ENCODE measurements at places on chromosomes 6 and 20.
A peak's percentile ranks its signal among the peaks of the same experiment; 100 is the strongest.

DNA sequence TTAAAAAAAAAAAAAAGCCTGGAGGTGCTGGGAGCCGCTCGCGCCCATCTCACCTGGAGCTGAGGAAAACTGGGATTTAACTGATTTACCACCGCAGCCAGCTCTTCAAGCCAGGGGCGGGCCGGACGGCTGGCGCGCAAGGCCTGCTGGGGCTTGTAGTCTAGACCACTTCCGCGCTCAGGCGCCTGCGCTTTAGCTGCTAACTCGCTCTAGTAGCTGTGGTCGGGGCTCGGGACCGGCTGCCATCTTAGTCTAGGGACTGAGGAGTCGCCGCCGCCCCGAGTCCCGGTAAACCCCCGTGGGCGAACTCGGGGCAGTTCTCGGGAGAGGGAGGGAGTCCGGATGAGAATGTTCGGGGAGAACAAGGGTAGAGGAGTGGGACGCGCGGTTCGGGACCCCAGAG lies at the start of gene ITCH:
TSS of gene ITCH (plus strand) at position 212 of the 403 bp plus-strand sequence. CDS start 30,539 bp downstream, outside the sequence.
- peak; percentile 95 for DNase-seq

GRCh38 chr20:39849171-39849570 lies 839.9 kb downstream of the MAFB start:
- no peak for DNase-seq

DNA sequence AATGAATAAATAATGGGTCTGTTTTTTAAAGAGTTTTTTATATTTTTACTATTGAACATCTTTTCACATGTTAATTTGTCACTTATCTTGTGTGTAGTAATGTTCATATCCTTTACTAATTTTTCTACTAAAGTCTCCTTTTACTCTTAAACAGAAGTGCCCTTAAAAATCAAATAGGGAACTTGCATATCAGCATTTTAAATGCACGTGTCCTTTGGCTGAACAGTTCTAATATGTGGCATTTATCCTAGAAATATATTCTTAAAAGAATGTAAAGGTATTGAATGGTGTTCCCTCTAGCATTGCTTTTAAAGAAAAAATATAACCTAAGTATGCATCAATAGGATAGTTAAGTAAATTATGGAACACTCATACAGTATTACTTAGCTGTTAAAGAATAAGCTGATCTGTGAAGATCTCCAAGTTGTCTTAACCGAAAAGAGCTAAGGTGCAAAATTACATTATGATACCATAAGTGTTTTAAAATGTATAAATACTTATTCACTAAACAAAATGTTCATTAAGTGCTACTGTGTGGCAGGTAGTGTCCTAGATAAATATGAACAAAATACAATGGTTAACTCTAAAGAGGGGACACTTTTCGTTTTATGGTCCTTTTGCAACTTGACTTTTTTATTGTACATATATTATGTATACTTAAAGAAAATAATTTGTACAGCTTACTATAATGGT lies 631 bp upstream of the PGBD1 start:
- no peak for DNase-seq

DNA sequence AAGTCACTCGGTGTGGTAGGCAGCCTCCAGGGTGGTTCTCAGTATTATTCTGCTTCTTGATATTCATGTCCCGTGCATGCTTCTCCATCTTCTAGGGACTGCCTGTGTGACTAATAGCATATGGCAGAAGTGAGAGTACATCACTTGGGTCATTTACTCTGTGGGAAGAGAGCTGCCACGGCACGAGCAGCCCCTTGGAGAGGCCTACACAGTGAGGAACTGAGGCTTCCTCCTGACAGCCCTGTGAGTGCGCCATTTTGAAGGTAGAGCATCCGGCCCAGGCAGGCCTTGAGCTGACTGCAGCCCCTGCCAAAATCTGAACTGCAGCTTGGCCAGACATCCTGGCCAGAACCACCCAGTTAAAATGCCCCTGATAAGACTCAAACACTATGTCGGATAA lies 17.3 kb upstream of the MCUR1 start:
- no peak for DNase-seq

- DNase-seq, result no peak
Measured at GRCh38 chr6:80959034-80959433, 793.4 kb downstream of the TENT5A start.

- DNase-seq, result no peak
Measured at GRCh38 chr6:149259753-149260152, 57.8 kb upstream of the TAB2 start.

DNA sequence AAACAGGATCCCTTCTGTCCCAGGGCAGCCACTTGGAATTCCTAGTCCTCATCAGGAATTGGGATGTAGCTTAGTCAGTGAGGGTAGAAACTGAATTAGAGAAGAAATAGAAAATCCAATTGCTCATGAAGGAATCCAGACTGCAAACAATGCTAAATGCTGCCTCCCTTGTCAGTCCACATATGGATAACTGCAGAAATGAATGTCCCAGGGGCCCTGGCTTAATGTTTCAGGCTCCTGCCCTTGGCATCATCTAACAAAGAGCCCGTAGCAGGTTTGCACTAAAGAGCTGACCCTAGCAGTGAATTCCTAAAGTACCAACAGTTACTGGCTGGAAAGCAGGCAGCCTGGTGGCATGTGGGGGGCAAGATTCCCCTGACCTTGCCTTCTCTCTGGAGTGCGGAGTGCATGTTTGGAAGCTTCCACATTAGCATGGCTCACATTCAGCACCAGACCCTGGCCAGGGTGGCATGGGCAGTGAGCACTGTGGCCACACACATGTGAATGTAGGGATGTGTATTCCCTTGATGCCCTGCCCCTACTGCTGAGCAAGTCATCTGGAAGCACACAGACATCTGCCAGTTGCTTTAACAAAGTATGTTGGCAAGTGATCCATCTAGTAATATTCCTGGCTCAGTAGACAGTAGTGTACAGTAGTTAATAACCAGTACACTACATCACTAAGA lies 394.5 kb downstream of the CDC5L start:
- no peak for DNase-seq

GRCh38 chr6:152503546-152503945 lies 133.6 kb downstream of the SYNE1 start:
- DNase-seq, result no peak

- DNase-seq, result no peak
Measured at GRCh38 chr6:43582911-43583310, 6.9 kb downstream of the POLH start.

DNA sequence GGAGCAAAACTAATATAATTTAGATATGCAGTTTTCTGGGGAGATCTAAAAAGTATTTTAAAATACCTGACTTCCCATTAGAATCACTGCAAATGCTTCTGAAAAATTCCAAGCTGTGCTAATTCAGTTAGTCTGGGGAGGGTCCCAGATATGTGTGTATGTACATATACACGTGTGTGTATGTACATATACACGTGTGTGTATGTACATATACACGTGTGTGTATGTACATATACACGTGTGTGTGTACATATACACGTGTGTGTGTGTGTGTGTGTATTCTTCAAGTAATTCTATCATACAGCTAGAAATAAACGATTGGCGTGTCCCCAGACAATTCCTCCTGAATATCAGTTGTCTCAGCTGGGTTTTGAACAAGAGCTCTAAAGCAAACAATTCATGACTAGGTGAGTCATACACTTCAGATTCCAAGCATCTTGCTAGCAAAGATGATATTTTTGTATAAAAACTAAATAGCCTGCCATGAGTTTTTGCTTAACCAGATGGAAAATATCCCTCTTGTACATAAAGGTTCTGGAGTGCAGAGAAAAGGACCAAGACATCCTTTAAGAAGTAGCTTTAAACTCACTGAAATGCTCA lies 58.2 kb downstream of the SPACA1 start:
- no peak for DNase-seq

GRCh38 chr6:24477070-24477469 lies 12.3 kb downstream of the GPLD1 start:
- DNase-seq, result no peak

DNA sequence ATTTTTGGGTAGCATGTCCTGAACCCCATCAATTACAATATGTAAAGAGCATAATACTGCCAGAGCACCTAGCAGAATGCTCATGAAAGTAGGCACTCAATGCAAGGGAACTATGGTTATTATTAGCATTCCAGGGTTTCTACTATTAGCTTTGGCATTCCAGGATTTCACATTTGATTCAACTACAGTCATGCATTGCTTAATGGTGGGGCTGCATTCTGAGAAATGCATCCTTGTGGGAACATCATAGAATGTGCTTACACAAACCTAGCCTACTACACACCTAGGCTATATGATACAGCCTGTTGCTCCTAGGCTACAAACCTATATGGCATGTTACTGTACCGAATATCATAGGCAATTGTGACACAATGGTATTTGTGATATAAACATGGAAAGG lies 247.8 kb downstream of the CD83 start:
- peak; percentile 7 for DNase-seq

DNA sequence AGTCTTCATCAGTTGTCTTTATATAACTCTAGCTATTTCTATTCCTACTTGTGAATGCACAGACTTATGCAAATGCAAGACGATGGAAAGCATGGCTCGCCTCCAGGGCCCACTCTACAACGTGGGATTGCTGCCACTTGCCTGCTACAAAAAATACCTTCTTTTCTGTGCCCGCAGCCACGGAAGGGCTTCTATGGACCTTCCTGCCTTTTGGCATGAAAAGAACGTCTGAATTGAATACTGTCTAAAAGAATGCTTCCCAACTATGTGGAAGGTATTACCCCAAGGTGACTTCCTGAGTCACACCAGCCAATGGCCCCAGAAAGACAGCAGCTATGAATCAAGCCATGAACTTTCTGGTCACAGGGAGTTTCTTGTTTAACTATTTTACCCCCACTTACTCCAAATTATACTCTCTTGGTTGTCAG lies 261.2 kb downstream of the HIVEP2 start:
- DNase-seq, result peak; percentile 82

DNA sequence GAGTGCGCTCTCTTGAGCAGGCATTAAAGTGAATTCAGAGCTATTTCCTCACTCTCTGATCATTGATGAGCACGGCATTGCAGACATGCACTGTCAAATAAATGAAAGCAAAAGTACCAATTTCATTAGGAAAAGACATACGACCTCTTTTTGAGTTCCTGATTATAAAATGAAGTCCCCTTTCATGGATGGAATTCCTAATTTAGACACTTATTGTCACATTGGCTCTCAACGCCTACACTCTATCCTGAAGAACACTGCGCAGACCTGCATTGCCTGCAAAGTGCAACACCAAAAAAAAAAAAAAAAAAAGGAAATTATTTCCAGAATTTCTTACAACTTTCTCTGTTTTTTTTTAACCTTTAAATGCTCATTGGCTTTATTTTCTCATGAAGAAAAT lies 1.6 kb downstream of the ADGRB3 start:
- no peak for DNase-seq

GRCh38 chr6:33064723-33065122 lies 8.7 kb downstream of the HLA-DPA1 start:
- DNase-seq, result no peak

- DNase-seq, result peak; percentile 44
Measured at GRCh38 chr6:37251211-37251780, 6.3 kb upstream of the TBC1D22B start.

- no peak for DNase-seq
Measured at GRCh38 chr6:149033454-149033853, 284.1 kb upstream of the TAB2 start.

DNA sequence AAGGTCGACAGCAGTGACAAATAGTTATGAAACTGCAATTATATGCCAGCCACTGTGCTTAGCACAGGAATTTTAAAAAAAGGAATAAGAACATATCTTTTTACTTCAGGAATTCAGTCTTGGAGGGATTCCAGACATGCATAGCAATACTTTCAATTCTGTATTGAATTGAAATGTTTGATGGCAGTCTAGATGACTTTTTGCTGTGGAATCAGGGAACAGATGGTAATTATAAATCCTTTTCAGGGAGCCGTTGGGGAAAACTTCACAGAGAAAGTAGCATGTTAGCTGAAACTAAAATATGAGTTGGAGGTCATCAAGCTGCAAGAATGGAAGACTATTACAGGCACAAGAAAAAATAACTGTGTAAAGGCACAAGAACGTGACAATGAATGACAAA lies 74.8 kb downstream of the IMPG1 start:
- DNase-seq, result no peak

DNA sequence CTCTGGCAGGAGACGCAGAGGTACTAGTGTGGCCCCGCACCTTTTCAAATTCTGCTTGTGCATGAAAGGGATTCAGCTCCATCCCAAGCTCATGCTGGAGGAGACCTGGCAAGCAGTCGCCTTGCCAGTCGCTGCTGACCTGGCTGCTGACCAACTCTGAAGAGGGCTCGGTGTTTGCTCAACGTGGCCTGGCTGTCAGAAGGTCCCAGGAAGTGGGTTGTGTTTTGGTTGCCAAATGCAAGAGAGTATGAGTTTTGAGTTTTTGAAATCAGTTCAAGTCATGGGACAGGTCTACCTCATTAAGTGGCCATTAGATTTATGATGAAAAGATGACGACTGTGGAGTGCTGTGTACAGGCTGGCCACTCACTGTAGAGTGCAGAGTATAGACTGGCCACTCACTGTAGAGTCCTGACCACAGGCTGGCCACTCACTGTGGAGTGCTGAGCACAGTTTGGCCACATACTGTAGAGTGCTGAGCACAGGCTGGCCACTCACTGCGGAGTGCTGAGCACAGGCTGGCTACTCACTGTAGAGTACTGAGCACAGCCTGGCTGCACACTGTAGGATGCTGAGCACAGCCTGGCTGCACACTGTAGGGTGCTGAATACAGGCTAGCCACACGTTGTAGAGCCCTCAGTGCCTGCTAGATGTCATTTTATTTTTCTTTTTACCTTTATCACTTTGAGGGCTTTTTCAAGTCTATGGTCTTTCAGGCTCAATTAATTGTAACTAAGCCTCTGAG lies 193.9 kb downstream of the ZNF217 start:
- DNase-seq, result no peak

DNA sequence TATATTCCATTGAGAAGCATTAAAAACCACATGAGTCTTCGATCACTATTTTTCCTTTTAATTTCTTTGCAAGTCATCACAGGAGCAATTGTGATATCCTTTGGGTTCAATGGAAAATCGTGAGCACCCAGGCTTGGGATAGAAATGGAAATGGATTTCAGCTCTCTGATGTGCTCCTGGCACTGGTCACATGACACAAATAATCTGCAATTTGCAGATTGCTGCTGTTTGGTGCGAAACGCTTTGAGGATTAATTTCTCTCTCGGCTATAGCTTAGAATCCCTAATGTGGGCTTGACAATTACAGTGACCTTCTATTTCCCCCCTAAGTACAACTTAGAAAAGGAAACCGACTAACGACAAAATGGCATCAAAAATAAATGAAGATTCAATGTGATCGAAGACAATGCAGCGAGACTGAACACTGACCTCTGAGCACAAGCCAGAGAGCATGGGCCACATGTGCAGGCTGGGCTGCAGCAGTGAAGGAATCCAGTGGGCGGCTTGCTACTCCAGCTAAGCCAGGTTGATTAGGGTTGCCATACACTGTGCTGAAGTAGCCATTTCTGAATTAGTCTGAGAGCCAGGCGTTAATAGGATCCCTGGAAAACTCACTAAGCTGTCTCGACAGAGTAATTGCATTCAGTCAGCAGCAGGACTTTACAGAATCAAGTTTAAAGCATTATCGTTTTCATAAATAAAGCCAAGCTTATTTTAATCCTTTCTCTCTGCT lies 301.8 kb upstream of the AGPAT4 start:
- DNase-seq, result no peak
